Mucosa of gallbladder (tissue), 1 donor: ENCODE measurements at places on chromosomes 13 and 19.
A peak's percentile ranks its signal among the peaks of the same experiment; 100 is the strongest.

DNA sequence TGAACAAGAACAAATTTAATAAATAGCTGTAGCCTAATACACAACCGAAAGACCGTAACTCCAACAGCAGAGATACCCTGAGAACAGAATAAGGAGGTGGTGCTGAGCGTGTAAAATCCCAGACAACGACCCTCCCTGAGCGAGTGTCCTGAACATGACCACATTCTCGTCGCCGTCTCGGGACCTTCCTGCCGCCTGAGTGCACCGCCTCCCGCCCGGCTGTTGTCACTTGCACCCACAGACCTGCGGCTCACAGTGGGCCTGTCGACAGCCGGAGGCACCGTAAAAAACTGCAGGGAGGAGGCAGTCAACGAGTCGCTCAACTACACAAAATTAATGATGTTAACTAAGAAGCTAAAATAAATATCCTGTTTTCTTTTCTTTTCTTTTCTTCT, 35.8 kb upstream of the GRTP1 start:
- DNase-seq = no peak

DNA sequence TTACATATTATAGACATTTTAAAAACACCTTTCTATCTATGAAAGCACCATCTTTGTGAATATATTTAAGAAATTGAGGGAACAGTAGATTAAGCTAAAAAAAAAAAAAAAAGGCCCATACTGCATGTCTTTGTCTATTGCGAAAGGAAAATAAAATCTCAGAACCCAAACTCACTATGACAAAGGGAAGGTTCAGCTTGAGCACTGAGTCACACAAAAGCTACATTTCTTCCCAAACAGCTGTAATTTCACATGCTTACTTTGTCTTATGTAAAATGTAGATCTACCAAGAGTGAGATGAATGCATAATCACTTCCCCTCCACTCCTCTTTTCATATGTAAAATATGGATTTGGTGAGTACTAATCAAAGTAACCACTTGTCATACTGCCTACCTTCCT, 640.1 kb upstream of the KLF12 start:
- no peak for DNase-seq

GRCh38 chr19:679418-680286, 3.5 kb downstream of the FSTL3 start:
- DNase-seq = peak; percentile 64

DNA sequence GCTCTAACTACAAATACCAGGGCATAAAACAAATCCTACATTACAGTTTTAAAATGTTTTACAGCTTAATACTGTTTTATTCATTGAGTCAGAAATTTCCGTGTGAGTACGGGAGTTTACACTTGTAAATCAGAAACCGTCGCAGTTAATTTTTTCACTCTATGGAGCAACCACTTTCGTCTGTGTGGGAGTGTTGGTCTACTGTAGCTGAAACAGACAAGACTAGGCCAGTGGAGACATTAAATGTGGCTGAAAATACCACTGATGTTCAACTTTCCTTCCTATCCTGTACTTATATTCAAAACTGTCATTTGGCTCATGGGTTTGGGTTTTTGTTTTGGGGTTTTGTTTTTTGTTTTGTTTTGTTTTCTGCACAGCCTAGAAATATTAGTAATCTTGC, 268.7 kb downstream of the DCT start:
- no peak for DNase-seq

GRCh38 chr13:41049480-41050440, 11.5 kb upstream of the WBP4 start:
- DNase-seq = no peak

- peak; percentile 42 for DNase-seq
Measured at GRCh38 chr19:7637374-7638256, 705 bp downstream of the STXBP2 start.

DNA sequence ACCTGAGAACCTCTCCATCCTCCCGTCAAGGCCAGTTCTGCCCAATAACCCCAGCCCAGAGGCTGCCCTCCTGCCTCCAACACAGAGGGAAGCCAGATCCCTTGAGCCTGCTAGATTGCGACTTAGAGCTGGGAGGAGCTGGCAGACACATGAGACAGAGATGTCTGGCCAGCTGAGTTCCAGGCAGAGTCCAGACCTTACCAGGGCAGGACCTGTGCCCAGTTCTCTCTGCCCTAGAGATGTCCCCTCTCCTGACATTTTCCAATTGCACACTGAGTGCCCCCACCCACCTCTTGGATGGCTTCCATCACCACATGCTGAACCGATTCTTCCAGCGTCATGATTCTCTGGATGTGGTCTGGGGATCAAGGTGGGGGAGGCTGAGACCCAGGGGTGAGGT, 3.0 kb downstream of the HOOK2 start:
- DNase-seq = no peak

DNA sequence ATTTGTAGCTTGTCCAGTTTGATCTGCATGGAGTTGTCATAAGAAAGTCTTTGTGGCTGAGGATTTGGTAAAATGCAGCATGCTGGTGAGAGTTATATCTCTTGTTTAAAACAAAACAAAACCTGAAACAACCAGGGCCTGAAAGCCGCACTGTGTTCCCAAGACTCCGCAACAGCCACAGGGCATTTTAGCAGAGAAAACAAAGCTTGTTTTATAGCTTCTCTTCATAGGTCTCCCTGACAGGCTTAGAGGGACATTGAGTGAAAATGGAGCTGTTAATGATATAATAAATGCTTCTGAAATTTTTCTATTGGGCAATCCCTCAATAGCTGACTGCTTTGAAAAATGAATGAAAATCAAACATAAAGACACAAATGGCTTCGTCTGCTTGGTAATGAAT, 148.7 kb upstream of the RNF113B start:
- DNase-seq = no peak

GRCh38 chr19:31716826-31717225, 367.6 kb upstream of the TSHZ3 start:
- DNase-seq = no peak

DNA sequence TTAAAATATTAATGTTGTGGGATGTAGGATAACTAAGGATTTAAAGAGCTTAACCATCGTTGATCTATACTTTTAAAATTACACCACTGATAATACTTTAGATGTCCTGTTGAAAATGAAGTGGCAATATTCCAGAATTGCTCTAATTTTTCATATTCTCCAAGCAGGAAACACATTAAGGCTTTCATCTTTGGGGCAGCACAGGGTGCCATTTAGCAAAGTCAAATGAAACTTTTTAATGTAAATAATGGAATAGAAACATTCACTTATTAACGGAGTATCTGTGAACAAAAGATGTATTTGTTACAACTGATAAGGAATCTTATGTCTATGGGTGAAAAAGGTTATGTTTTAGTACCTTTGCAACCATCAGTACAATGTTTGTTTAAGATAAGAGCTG, 50.0 kb upstream of the MIR17HG start:
- DNase-seq = no peak

DNA sequence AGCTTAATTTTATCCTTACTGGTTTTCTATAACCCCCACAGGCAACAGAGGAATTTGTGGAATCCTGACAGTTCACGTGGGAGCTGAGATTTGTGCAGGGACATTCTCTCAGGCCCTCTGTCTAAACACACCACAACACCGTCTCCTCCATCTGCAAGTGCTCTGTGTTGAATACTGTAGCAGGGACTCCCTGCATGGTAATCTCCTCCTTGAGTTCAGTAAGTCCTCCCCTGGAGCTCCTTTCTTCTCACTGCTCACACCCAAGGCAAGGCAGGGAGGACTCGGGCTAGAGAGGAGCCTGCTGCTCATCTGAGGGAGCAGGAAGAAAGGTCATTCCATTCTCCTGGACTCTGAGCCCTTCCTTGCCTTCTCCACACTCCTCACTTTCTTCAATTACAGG, 348.2 kb downstream of the KCTD12 start:
- no peak for DNase-seq

DNA sequence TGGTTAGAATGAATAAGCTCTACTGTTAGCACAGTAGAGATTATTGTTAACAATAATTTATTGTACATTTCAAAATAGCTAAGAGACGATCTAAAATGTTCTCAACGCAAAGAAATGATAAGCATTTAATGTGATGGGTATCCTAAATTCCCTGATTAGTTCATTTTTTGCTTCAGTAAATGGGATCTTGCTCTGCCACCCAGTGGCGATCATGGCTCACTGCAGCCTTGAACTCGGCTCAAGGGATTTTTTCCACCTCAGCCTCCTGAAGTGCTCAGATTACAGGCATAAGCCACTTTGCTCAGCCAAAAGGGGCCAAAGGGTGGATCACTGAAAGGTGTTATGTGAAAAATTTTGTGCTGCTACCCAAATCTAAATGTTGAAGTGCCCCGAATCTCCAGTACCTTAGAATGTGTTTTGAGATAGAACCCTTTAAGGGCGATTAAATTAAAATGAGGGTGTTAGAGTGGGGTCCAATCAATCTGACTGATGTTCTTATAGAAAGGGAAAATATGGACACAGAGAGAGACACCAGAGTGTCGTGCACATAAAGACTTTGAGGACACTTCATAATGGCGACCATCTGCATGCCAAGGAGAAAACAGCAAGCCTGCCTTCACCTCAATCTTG, 31.5 kb upstream of the ZNF766 start:
- peak; percentile 66 for DNase-seq

DNA sequence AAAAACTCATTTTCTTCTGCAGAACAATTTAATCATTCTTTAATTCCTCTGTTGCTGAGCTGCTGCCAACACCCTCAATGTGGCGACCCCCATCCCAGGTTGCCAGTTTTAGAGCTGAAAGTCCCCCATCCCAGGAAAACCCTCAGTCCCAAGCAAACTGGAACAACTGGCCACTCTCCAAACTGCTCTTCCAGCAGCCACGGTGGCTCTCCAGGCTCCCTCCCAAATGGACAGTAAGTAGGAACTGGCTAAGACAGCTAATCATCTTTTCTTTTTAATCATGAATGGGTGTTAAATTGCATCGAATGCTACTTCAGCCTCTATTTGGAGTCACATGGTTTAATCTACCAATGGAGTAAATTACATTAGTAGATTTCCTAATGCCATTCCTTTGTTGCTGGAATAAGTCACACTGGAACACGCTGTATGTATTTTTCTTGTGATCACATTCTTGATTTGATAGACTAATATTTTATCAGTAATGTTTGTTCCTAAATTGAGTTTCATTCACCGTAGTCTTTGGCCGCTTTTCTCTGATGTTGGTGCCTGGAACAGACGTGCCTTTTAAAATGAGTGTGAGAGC, 33.7 kb upstream of the VSTM2B start:
- no peak for DNase-seq

- DNase-seq = no peak
Measured at GRCh38 chr13:91520952-91521351, 122.5 kb downstream of the GPC5 start.

DNA sequence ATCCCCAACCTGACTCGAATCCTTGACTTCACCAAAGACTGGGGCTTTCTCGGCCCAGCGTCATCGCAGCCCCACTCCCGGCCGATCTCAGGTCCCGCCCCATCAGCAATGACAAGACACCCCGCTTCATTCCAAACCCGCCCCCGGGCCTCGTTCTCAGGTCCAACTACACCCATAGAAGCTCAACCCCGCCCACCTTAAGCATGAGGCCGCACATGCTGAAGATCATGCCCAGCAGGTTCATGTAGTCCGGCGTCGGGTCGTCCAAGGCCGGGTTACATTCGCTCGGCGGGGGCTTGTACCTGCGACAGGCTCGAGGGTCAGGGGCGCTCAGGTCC, 2.3 kb downstream of the WDR83 start:
- peak; percentile 29 for DNase-seq

GRCh38 chr19:1244693-1245451, 3.3 kb downstream of the ATP5F1D start:
- no peak for DNase-seq

- DNase-seq = no peak
Measured at GRCh38 chr19:42242069-42242511, 312 bp downstream of the GSK3A start.

DNA sequence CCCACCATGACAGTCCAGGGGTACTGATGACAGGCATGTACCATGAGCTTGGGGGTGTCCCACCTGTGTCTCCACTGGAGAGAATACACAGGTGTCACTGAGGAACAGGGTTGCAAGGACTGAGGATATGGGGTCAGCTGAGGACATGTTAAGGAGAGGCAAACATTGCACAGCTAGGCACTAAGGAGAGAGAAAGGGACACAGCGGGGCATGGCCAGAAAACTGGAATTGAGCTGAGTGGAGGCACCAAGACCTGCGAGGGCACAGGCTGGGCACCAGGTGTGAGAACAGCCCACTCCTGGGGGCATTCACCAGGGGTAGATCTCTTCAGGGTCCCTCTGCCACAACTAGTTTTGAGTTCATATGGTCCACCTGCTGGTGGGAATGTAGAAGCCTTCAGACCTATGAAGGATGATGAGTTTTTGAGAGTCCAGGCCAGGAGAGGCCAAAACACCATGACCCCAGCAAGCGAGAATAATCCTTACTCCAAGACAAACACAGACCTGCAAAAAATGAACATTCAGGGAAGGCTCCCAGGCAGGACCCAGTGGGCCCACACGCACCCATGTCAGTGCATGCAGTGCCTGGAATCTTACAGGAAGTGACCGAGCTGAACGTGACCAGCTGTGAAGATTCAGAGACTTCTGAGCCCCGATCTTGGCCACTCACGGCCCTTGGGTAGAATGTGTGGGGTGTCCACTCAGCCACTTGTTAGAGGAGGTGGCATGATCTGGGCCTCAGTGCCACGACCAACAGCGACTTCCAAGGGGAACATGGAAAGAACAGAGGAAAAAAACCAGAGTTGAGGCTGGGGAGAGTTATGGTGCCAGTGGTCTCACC, 1.4 kb upstream of the ZNF584 start:
- DNase-seq = no peak

DNA sequence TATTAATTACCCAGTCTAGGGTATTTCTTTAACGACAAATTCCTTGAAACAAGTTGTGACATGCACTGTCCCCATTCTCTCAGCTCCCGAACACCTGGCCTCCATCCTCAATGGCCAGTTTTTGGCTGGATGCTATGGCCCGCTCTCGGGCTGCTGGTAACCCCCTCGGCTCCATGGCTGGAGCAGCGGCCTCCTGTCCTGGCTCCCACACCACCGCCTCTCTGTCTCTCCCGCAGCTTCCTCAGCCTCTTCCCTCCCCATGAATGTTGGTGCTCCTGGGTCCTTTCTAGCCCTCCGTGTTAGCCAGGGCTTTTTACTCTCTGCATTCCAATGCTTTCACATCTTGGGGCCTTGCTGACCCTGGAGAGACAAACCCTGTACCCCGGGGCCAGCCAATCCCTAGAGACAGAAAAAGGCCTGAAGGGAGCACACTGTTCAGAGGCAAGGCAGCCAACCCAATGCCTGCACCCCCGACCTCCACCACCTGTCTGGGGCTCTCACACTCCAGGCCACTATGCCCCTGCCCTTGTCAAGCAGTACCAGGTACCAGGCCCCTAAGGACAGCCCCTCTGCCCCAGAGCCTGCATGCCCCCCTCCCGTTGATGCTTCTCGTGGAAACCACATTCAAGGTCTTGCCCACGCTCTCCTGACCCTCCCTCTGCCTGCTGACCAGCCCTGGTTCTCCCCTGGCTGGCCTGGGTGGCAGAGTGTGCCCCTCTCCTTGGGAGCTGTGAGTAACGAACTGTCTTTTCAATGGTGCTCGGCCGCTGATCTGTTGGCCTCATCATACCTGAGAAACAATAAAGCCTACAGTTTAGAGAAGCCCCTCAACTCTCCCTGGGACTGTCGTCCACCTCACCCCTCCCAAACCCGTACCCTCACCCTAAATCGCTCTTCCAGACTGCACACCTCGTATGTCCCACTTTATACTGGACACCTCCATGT, 86.9 kb upstream of the GPR183 start:
- no peak for DNase-seq
